Type B pancreatic cell (in vitro differentiated cells): ENCODE measurements at places on chromosomes 7 and 10.

DNA sequence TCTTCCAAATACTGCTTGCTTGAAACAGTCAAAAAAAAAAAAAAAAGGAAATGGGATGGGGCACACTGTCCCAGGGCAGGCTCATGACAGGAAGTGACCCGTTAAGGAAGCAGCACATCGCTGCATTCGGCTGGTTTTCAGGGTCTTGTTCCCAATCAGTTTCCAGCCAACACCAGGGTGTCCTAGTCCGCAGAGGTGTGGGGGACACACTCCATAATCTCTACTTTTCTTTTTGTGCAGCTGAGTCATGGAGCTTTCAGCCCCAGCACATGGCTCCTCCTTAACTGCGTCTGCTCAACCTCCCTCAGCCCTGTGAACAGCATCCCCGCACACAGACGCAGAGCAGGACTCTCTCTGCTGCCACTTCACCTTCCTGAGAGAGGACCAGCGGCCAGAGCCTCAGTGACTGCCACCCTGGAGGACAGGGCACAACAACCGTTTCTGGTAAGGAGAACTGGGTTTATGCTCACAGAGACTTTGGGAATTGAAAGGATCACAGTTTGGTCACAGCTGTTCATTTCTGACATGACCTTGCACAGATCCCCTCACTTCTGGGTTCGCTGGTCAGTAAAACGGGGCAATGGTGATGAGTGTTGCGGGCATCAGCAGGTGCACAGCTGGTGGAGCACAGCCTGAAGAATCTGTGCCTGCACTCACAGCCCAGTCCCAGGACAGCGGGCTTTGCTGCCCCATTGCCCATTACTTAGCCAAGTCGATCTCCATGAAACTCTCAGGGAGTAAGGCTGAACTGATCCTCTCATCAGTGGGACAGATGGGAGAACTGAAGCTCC, at the start of gene GIMAP5:
TSS of gene GIMAP5 (plus strand) at position 154 of the 791 bp plus-strand sequence. CDS start 3,467 bp downstream, outside the sequence.
- no peak for DNase-seq

DNA sequence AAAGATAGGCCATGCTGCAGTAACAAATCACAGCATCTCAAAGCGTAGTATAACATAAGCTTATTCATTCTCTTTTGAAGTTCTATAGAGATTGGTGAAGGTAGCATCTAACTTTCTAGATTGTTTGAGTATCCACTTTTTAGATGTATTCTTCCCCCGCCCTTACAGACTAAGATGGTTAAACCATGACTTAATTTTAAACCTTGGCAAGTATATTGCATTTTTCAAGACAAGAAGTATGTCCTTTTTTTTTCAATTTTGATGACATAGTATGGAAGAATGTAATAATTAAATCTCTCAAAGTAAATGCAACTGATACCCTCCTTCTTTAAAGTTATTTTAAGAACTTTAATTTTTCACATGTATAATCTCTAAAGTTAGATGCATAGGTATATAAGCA, 190.0 kb downstream of the KCND2 start:
- DNase-seq, result no peak

DNA sequence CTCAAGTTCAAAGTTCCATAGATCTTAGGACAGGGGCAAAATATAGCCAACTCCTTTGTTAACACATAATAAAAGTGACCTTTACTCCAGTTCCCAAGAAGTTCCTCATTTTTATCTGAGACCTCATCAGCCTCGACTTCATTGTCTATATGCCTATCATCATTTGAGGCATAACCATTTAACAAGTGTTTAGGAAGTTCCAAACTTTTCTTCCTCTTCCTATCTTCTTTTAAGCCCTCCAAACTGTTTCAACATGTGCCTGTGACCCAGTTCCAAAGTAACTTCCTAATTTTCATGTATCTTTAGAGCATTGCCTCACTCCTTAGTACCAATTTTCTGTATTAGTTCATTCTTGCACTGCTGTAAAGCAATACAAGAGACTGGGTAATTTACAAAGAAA, 569.1 kb downstream of the ANKRD7 start:
- no peak for DNase-seq

- DNase-seq, result no peak
These were observed 153.8 kb upstream of the AKR1E2 start for GRCh38 chr10:4672201-4672600.

- no peak for DNase-seq
These were observed 20.8 kb downstream of the WDFY4 start for GRCh38 chr10:48705401-48705938.

GRCh38 chr10:97192952-97193435, 7.2 kb upstream of the SLIT1 start:
- no peak for DNase-seq

DNA sequence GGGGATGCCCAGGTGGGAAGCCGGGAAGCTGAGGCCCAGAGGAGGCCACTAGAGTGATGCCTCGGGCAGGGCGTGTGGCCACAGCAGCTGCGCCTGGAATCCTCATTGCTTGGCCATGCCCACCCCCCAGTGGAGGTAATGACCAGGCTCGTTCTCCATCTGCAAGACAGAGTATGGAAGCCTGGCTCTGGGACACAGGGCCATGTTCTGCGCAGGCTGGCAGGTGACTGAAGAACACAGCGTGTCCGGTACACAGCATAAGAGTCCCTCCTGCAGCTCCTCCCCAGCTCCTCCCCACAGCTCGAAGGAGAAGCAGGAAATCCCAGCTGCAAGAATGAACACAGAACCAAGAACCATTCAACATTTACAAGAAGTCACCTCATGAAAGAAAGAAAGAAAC, 64.8 kb downstream of the SMURF1 start:
- no peak for DNase-seq

DNA sequence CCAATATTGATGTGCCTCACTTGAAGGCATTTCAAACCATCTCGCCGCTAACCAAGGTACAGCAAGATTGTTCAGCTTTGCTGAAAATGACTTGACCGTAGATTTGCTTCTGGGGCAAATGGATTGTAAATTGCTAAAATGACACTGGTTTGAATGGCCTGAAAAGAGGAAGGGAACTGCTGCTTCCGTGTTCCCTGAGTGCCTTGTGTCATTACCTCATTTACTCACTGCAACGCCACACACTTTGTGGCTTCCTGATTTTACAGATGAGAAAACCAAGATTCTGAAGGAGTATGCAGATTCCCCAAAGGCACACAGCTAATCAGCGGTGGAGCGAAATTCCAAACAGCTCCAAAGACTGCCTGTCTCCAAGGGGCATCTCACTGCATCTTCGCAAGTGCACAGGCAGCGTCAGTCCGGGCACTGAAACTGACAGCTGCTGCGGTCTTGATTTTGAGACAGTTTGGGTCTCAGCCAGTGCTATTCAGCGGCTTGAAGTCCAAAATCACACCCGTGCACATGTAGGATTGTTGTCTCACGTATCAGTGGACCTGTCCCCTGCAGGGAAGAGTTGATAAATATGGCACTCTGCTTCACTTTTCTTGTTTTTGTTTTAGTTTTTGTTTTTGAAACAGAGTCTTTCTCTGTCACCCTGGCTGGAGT, 290.9 kb downstream of the DPP6 start:
- DNase-seq, result no peak

GRCh38 chr7:126079581-126079980, 1150.0 kb upstream of the POT1 start:
- no peak for DNase-seq

DNA sequence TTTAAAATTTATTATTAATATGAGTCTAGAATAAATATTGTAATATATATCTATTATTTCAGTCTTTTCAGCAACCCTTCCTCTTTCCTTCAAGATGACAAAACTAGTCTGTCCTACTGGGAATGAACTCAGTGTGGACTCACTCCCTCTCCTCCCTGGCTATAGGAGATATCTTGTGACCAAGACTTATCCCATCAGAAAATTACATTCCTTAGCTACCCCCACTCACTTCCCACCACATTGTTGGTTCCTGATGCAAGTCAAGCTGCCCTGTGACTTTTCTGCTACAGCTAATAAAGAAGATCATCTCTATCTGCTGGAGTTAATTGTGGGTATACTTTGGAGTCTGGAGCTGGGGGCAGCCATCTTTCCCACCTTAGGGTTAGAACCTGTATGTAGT, 28.0 kb upstream of the MCU start:
- no peak for DNase-seq

DNA sequence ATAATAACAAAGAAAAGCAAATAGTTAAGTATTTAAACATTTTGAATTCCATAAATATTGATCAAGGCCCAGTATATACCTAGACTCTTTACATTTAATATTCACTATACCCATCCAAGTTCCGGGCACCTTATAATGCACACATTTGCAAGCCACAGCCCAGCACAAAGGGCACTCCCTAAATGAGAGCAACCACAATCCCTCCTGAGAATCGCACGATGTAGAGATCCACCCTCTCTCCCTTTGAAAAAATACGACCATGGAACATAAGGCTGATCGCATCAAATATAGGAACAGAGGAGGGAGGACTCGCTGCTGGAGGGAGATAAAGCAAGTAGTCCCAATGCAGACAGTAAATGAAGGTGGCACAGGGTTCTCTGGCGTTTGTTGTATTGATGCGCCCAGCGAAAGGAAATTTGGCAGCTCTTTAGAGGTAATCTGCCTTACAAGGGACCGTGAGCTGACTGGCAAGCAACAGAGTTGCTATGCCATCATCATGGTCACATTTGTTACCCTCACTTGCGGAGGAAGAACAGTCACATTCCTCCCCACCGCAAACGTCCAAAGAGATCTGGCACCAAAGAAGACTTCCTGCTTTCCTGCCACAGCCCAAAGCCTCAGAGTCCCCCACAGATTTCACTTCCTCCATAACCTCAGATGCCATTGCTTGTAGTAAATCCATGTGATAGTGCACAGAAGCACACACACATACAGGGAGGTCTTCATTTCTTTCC, 16.1 kb upstream of the TAS2R40 start:
- no peak for DNase-seq

DNA sequence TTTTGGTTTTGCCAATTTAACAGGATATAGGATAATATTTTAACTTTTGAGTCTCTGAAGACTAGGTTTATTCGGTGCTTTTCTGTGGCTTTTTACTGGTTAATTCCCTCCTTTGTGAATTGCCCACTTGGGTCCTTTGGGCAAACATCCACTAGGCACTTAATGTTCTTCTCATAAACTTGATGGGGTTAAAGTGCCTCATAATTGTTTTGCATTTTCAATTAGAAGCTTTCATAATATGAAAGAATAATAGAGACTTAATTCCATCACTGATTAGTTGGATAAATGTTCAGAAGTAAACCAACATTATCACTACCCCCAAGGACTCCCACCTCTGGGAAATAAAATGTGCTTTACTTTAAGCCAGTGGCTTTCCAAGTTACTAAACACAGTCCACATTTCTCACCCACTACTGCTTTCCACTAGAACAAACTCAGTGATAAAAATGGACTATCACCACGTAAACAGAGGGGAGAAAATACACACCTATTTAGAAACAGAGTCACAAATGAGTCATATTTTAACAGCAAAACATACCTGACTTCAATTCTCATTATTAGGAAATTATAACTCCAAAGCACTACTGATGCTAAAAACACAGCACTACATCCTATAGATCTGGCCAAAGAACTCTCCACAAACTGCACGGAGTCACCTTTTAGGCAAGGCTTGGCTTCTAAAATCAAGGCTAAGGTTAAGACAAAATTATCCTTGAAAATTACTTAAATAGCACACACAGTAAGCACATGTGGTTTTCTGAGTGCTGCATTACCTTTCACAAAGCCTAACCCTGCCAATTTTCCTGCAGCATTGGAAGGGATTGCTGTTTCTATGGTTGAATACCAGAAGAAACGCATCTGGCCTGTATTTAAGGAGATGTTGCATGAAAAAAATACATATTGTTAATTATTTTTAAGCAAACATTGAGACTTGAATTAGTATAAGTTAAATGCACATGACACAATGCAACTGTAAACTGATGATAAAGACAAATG, 41.2 kb downstream of the PARD3 start:
- no peak for DNase-seq

DNA sequence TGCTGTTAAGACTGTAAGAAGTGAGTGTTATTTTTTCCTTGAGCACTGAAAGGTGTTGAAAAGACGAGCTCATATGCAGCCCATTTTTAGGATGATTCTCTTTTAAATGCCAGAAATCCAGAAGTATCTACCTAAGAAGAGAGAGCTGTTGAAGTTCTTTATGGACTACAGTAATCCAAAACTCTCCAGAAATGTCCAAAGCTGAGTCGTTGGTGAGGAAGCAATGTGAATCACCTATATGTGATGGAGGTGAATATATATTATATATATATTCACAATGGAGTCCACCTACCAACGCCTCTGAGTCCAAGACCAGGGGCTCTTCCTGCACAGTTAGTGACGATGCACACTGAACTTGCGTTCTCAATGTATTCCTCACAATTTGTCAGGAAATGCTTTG, 252.7 kb upstream of the PITRM1 start:
- no peak for DNase-seq

GRCh38 chr7:21417647-21418046, 10.2 kb upstream of the SP4 start:
- DNase-seq, result no peak

DNA sequence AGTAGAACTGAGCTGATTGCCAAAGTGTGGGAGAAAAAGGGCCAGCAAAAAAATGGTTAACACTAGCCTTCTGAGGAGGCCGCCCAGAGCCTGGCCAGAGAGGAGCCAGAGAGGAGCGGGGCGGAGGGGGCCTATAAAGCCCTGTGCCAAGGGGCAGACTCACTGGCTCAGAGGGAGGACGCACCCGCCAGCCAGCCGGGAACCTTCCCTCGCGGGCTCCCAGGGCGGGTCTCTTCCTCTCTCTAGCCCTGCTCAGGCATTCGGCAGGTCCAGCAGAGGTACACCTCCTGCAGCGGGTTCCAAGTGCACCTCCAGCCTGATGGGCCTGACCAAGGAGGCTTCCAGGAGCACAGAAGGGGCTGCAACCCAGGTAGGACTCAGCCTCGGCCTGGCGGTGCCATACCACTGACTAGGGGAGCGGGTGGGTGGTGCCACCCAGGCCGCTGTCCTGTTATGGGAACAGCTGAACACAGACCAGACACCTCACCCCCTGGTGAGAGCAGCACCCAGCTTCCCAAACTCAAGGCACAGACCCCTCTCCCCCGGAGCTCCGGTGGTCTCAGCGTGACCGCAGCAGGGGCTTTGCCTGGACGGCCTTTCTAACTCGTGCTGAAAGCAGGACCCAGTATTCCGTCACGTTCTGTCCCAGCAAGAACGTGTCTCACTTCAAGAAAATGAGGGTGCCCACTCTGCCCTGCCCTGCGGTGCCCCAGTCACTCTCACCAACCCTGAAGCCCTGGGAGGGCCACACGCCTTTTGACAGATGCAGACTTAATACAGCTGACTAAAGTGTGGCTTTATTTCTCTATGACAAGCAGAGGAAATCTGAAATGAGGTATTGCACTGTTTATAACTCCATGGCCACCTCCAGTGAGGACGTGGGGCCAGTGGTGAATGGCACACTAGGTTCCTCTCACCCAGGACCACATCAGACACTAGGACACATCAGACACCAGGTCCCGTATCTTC, at the start of gene GPER1:
TSS of gene GPER1 (plus strand) at position 162 of the 969 bp plus-strand sequence. CDS start 3,616 bp downstream, outside the sequence.
- no peak for DNase-seq

DNA sequence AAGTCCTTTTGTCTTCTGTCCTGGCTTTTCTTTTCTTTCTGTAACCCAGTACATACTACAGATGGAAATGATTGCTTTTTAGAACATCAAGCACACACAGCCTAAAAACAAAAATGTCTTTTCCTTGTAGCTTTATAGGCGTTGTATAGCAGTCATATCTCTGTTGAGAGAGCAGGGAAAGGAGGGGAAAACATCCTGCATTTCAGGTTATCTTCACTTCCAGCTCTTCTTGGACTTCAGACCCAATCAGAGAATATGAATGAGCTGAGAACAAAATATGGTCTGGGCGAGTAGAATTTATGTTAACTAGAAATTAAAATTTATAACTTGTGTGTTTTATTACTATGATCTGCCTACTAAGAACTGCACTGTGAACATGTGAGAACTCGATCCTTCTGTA, 14.7 kb downstream of the TMEM60 start:
- no peak for DNase-seq
